Hematopoietic multipotent progenitor cell (in vitro differentiated cells): ENCODE measurements at places on chromosomes 5 and 9.

- DNase-seq: no peak
Observed at GRCh38 chr9:126111556-126111955, 215.1 kb upstream of the MVB12B start.

- no peak for DNase-seq
Observed at GRCh38 chr5:78550891-78551290, 97.7 kb downstream of the LHFPL2 start.

DNA sequence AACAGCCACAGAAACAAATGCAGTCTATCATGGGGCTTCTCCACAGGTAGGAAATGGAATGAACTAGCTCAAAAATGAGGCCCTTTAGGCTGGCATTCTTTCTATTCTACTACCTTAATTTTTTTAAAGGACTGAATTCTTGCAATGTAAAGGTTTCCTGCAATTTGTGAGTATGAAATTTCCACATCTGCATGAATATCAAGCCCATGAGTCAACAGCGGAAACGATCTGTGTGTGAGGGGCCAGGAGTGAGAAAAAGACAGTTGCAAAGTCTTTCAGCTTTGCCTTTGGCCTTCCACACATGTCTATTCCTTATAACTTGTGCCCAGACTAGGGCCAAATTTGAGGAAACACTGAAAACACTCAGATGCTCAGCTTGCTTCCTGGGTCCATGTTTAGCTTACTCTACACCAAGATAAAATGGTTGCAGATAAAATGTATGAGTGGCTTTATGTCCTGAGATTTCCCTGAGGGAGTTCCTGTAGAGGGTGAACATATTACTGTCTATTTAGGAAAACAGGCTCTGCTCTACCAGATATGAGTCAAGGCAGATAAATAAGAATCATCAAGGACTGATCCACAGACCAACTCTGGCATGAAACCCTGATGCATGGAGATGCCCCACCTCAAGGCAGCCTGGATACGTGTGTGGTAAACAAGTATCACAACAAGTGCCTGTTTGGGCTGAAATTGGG, 46.5 kb downstream of the RETREG1 start:
- DNase-seq: no peak

- DNase-seq: no peak
Observed at GRCh38 chr9:37682951-37683350, 32.2 kb downstream of the FRMPD1 start.

GRCh38 chr5:15116996-15117395, 245.4 kb upstream of the ANKH start:
- no peak for DNase-seq

- DNase-seq: no peak
Observed at GRCh38 chr9:109452761-109453160, 45.3 kb downstream of the PTPN3 start.

- DNase-seq: no peak
Observed at GRCh38 chr9:133705576-133705975, 32.6 kb downstream of the SARDH start.

GRCh38 chr5:371811-372555, 50.5 kb downstream of the AHRR start:
- DNase-seq: no peak

DNA sequence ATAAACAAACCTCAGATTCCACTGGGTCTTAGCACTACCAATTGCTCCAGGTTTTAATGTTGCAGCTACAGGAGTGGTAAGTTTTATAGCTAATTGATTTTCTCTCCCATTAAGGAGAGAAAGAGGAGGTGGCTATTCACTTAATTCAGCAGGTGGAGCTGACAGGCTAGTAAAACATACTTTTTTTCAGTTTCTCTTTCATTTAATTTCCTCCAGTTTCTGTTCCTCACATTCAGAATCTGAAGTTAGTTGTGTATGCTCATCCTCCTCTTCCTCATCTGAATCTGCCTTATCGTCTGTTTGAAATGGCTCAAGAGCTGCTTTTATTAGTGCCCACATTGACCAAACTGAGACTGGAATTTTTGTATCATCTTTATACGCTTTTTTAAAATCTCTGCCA, 98.0 kb downstream of the PLPPR1 start:
- no peak for DNase-seq

GRCh38 chr9:125633116-125633745, 73.8 kb downstream of the MAPKAP1 start:
- DNase-seq: no peak

DNA sequence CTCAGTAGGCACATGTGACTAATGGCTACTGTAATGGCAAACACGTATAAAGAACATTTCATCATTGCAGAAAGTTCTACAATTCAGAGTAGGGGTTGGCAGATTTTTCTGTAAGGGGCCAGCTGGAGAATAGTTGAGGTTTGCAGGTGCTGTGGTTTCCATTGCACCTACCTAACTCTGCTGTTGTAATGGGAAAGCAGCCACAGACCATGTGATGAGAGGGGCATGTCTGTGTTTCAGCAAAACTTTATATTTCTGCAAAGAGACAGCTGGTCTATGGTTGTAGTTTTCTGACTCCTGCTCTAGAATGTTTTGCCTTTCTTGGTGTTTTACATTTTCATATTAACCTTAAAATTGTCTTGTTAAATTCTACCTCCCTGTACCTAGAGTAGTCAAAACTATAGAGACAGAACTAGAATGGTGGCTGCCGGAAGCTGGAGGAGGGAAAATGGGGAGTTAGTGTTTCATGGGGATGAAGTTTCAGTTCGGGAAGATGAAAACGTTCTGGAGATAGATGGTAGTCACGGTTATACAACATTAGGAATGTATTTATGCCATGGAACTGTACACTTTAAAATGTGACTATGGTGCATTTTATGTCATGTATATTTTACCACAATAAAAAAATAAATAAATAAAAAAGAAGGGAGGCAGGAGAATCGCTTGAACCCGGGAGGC, 44.3 kb downstream of the NUP214 start:
- no peak for DNase-seq

- DNase-seq: no peak
Observed at GRCh38 chr5:98458726-98459125, 314.7 kb upstream of the RGMB start.

GRCh38 chr5:28678899-28679298, 1640.5 kb upstream of the CDH9 start:
- no peak for DNase-seq

DNA sequence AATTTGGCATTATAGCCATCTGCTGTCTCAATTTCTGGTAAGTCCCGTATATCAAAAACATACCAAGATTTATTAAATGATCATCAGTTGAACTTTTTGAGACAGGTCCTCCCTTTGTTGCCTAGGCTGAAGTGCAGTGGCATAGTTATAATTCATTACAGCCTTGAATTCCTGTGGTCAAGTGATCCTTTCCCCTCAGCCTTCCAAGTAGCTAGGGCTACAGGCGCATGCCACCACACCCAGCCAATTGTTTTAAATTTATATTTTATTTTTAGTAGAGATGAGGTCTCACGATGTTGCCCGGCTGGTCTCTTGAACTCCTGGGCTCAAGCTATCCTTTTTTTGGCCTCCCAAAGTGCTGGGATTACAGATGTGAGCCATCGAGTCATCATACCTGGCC, 418.9 kb downstream of the ARHGEF28 start:
- no peak for DNase-seq

DNA sequence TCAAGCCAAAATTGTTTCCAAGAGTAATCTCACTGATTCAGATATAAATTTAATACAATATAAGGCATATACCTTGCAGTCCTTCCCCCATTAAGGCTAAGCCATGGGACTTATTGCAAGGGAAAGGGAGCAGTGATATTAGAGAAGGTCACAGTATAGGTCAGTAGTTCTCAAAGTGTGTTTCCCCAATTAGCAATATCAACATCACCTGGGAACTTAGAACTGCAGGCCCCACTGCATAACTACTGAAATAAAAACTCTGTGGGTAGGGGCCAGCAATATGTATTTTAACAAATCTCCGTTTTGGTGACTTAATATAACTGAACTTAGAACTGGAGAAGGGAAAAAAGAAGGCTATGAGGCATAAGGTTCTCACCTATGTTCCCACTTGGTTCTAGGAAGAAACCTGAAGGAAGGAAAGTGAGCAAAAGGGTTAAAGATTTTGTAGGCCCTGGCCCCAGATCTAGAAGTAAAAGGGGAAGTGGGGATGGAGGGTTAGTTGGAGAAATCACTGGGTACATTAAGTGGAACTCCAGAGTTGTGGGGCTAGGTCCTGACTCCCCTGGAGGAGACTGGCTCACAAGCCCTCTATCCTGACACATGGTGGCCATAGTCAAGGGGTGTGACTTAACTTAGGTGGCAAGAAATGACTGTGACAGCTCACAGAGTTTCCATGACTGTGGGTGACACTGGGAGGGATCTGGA, 40.7 kb downstream of the WDR36 start:
- DNase-seq: no peak

DNA sequence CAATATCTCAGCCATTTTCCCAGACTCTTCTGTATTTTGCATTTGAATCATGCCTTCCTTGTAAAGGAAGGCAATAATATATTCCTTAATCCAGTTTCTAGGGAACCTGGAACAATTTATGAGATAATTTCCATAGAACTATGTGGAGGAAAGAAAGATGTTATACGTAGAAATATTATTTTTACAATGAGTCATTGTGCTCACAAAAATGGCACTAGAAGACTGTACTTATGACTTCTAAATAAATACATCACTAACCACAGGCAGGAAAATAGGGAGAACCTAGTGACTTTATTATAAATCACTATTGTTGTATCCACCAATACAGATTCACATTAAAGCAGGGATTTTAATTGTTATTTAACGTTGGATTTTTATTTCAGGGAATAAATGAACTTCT, 87.6 kb downstream of the FBXO38 start:
- DNase-seq: no peak

DNA sequence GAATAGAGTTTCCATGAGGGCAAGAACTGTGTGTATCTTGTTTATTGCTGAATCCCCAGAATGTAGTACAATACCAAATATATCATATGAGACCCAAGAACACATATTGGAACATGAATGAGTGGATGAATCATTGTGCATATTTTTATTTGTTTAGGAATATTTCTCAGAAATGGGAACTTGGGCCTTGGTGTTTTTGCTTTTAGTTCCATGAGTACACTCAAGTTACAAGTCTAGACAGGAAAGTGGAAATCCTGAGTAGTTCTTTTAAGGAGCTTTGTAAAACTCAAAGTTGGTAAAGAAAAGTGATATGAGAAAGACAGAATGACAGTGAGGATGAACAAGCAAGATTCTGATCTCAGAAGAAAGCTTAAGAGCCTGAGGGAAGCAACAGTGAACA, 647.0 kb downstream of the EFNA5 start:
- no peak for DNase-seq

- no peak for DNase-seq
Observed at GRCh38 chr5:17991775-17992174, 357.5 kb downstream of the TAF11L14 start.

DNA sequence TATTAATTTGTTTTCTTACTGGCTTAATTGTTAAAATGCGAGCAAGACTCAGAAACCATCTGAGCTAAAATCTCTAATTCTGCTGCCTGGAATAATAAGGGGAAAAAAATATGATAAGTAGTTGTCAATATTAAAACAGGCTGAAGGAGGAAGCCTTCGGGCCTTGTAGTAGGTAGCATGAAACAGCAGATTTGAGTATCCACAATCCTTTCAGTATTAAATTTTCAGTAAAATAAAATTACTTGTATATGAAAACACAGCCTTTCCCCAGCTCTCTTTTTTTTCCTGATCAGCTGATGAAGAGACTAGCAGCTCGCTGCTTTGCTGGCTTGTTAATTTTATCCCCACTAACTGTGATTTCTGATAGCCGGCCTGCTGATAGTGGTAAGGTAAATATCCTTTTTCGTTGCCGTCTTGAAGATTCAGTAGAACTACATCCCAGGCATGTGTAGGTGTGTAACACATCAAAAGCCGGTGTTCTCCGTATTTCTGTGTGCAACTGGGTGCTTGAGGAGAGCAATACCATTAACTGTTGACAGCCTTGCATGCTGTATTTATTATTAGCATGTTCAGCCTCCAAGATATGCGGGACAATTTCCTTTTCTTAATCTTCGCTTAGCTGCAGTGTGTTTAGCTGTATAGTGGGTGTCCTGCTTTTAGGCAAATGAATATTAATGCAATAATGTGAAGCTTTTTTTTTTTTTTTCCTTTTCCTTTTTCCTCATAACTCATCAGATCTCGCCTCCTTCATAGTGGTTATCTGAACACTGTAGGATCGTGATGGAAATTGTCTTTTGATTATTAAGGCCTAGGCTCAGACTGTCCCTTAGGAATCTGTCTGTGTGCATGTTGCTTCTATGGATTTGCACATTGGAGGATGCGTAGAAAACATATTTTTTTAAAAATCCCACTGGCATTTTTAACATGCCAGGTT, 144.6 kb downstream of the SMARCA2 start:
- DNase-seq: no peak

GRCh38 chr5:90965110-90965685, 406.6 kb downstream of the ADGRV1 start:
- DNase-seq: no peak

GRCh38 chr5:173644673-173645436, 28.4 kb upstream of the BOD1 start:
- no peak for DNase-seq

- DNase-seq: no peak
Observed at GRCh38 chr5:591746-592145, 20.4 kb upstream of the CEP72 start.

- DNase-seq: no peak
Observed at GRCh38 chr5:157193699-157194424, 13.2 kb downstream of the ITK start.

GRCh38 chr9:117772960-117773359, 68.8 kb downstream of the TLR4 start:
- no peak for DNase-seq

- DNase-seq: no peak
Observed at GRCh38 chr5:122492675-122493074, 180.6 kb downstream of the SNCAIP start.

- DNase-seq: no peak
Observed at GRCh38 chr9:127938298-127938690, 640 bp upstream of the DPM2 start.

GRCh38 chr5:14171621-14172020, 28.5 kb downstream of the TRIO start:
- DNase-seq: no peak

- no peak for DNase-seq
Observed at GRCh38 chr5:43802119-43802518, 199.1 kb downstream of the NNT start.

DNA sequence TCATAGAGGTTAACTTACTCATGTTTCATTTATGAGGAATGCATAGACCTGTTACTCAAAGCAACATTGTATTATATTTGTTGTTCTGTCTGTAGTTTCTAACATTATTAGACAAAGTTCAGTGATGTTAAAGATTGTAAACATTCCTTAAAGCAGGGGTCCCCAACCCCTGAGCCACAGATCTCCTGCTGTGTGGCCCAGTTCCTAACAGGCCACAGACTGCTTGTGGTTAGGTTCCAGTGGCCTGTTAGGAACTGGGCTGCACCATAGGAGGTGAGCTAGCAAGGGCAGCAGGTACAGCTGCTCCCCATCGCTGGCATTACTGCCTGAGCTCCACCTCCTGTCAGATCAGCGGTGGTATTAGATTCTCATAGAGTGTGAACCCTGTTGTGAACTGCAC, 181.1 kb downstream of the KDM4C start:
- DNase-seq: no peak

- DNase-seq: no peak
Observed at GRCh38 chr5:4571248-4571948, 568.7 kb upstream of the ADAMTS16 start.

GRCh38 chr9:113139225-113139829, 11.5 kb upstream of the SLC31A2 start:
- no peak for DNase-seq

- DNase-seq: no peak
Observed at GRCh38 chr5:110925398-110925797, 146.1 kb upstream of the TSLP start.

GRCh38 chr5:143124593-143124992, 278.9 kb downstream of the NR3C1 start:
- DNase-seq: peak; percentile 62

GRCh38 chr5:19497229-19497815, 490.7 kb downstream of the CDH18 start:
- DNase-seq: no peak
